Suppressor macrophage treated with lipopolysaccharide for 1 hour (primary cell): ENCODE measurements at places on chromosomes 5 and 9.

- DNase-seq = peak; percentile 97
Observed at GRCh38 chr5:91383027-91383955, at the start of gene ARRDC3. ARRDC3 (minus strand) TSS chr5:91383317; CDS start chr5:91383092, 225 bp downstream.

GRCh38 chr5:30690931-30691330, 502.6 kb upstream of the CDH6 start:
- no peak for DNase-seq

DNA sequence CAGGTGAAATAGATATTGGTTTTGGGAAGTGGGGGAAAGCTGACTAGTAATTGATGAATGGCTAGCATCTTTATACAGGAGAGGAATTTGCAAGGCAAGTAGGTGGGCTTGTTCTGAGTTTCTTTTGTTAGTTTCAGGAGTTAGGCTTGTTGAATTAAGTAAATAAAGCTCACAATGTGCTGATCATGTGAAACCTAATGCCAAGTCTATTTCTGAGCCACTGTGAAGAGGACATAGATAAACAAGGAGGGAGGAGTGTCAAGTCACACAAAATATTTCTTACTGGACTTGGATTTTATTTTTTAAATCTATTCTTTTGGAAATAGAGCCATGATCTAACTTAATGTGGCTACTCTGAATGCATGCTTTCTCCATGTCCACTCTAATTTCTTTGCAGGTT, 19.9 kb downstream of the GDA start:
- no peak for DNase-seq

GRCh38 chr5:149062371-149063016, 368 bp downstream of the SH3TC2 start:
- peak; percentile 58 for DNase-seq

DNA sequence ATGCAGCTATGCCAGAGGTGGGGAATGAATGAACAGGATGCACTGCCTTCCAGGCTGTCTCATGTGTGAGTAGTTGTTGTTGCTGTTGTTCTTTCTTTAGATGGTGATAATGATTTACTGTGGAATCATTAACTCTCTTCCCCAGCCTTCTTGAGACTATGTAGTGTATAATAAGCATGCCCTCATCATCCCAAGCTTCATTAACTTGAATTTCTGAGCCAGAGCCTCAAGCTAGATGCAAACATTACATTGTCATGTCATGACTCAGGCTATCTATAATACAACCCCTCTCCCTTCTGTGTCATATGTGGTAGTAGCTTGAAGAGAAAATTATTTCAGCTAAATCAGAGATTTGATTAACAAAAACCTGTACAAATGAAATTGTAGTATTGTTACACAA, 10.0 kb upstream of the ADAMTSL1 start:
- DNase-seq = no peak

GRCh38 chr5:6302075-6302474, 76.3 kb downstream of the MED10 start:
- DNase-seq = no peak

GRCh38 chr5:128491291-128491690, 46.8 kb downstream of the FBN2 start:
- DNase-seq = no peak

DNA sequence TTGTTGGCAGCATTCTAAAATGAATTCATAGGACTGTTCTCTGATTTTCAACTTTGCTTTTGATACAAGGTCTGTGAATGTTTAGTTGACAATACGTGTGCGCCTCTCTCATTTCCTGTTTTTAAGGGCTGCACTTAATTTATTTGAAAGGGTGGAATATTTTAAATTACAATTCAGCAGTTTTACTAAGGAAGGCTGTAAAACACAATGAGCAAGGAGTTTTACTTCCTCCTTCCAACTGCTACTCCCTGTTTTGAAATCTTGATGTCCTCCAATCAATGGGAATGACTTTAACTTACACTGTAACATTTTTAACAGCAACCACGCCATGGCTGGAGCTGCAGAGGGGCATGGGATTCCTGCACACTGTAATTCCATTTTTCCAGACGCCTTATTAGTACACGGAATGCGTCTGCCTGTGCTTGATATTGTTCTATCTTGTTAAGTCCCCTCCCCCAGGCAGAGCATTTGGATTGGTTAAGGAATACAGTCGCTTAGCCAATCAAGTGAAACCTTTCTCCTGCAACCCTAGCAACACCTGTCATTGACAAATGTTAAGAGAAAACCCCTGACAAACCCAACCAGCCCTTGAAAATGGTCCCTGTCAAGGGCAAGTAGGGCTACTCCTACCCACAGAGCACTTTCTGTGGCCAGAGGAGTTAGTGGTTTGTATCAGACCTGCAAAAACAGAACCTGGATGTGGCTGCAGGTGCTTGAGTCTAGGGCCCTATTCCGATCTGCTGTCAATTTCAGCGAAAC, 12.5 kb upstream of the ZSWIM6 start:
- peak; percentile 79 for DNase-seq

GRCh38 chr9:20054734-20055133, 265.9 kb upstream of the SLC24A2 start:
- DNase-seq = no peak

GRCh38 chr9:123550797-123551196, 194.8 kb downstream of the CRB2 start:
- DNase-seq = no peak

- DNase-seq = no peak
Observed at GRCh38 chr9:530681-531080, 310.8 kb upstream of the DMRT1 start.

DNA sequence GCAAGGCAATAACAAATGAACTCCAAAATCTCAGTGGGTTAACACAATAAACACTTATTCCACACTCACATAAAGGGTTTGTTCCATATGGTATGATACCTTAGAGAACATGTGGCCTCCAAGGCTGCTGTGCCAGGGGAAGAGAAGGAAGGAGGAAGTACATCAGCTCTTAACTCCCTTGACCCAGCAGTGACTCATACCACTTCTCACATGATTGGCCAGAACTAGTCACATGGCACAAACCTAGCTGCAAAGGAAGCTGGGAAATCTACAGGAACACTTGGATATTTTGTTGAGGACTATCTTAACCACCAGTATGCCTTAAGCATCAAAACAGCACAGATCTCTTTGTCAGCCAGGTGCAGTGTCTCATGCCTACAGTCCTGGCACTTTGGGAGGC, 99.3 kb downstream of the SLIT3 start:
- DNase-seq = no peak

DNA sequence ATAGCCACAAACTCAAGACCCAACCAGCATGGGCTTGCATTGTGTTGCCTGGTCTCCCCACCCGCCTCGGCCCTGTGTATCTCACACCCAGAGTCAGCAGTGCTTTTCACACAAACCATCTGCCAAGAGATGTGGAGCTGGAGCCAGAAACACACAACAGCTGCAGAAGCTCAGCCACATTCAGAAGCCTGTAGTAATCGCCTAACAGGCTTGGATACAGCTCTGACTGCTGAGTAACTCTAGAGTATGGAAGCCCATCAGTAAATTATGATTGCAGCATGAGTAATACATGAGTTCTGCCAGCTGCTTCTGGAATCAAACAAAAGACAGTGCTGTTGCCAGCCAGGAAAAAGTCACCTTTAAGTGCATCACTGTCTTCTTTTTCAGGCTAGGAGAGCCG, 16.0 kb downstream of the TEK start:
- DNase-seq = no peak

GRCh38 chr5:91219803-91220371, 163.2 kb downstream of the ARRDC3 start:
- peak; percentile 29 for DNase-seq

DNA sequence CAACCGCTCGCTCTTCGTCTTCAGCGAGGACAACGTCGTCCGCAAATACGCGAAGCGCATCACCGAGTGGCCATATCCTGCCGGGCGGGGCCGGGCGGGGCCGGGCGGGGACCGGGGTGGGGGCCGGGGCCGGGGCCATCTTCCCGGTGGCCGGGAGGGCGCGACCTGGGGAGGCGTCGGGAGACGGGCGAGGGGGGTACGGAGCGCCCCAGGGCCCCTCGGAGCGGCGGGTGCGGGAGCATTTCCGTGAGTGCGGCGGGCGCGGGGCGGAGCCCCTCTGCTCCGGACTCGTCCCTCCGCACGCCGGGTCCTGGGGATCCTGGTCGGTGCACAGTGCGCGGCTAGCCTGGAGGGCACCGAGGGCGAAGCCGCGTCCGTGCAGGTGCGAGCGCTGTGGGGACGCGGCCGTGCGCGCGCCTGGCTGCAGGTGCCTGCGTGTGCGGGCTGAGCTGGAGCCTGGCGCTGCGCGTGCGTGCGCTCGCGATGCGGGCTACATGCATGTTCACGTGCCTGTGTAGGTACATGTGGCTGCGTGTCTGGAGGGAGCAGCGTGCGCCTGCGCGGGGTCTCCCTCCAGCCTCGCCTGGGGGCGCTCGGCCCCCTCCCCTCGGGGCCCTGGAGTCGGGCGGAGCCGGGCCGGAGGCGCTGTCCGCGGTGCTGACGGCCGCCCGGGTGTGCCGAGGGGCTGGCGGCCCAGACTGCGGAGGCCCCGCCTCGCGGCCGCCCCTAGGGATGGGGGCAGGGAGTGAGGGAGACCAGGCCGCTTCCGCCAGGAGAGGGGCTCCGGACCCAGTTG, 762 bp downstream of the CACNA1B start:
- peak; percentile 21 for DNase-seq

GRCh38 chr9:134055981-134056461, 11.8 kb downstream of the BRD3 start:
- no peak for DNase-seq

- no peak for DNase-seq
Observed at GRCh38 chr9:114631166-114631565, 20.1 kb downstream of the TMEM268 start.

GRCh38 chr5:72658161-72658560, 151.0 kb upstream of the ZNF366 start:
- no peak for DNase-seq

- no peak for DNase-seq
Observed at GRCh38 chr9:109088221-109088620, 31.5 kb downstream of the TMEM245 start.

DNA sequence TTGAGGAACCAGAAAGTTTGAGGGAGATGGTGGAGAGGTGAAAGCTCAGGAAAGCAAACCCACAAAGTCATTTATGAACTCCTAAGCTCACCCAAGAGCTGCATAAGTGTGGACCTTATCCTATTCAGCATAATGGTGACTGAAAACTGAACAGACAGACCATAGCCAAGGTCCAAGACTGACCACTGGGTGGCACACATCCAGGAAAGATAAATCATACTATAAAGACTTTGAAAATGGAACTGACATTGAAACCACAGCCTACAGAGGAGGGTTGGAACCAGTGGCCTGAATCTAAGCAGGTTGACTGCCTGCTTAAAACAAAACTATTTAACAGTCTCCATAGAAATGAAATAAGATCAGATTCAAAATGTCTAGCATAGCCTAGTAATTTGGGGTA, 121.0 kb upstream of the RGS7BP start:
- DNase-seq = no peak

DNA sequence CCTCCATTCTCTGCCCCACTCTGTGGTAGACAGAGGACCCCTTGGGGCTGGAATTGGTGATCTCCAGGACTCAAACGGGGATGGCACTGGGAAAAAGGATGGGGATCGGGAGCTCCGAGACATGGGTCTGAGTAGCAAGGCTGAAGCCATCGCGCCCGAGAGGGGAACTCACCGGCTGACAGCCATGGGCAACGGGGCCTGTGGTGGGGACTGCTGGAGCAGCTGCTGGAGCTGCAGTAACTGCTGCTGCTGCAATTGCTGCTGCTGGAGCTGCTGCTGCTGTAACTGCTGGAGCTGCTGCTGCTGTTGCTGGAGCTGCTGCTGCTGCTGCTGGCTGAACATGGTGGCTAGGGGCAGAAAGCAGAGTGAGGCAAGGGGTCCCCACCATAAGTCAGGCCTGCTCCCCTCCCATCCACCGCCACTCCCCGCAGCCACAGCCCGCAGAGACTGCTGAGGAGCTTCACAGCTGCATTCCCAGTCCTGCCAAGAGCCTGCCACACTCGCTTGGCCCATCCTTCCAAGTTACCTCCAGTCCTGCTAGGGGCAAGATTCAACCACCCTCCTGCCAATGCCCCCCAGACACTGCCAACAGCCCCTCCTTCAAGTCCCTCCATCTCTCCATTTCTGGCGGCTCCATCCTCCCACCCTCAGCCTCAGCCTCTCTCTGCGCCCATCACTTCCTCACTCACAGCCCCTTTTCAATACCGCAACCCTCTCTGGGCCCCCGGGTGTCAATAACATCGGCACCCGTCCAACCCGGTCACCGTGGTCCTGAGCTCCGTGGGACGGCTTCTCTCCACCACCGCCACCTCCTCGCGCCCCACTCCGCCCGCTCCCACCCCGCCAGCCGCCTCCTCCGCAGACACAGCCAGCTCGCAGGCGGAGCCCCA, 611 bp downstream of the CIZ1 start:
- no peak for DNase-seq

DNA sequence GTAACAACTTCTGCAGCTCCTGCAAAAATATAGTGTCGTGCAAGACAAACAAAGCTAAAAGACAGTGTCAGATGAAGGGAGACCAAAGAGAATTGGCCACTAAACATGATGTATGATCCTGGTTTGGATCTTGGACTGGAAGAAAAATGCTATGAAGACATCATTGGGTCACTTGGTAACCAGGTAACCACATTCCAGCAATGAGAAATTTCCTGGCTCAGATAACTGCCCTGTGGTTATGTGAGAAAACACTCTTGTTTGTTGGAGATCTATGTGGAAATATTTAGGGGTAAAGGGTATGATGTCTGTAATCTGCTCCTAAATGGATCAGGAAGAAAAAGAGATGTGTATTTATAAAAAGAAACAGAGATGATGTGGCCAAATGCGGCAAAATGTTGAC, 45.5 kb upstream of the ANKRD33B start:
- DNase-seq = no peak

GRCh38 chr5:157088342-157088990, 20.4 kb downstream of the HAVCR2 start:
- DNase-seq = no peak

GRCh38 chr5:6419340-6419852, 29.3 kb upstream of the UBE2QL1 start:
- no peak for DNase-seq

DNA sequence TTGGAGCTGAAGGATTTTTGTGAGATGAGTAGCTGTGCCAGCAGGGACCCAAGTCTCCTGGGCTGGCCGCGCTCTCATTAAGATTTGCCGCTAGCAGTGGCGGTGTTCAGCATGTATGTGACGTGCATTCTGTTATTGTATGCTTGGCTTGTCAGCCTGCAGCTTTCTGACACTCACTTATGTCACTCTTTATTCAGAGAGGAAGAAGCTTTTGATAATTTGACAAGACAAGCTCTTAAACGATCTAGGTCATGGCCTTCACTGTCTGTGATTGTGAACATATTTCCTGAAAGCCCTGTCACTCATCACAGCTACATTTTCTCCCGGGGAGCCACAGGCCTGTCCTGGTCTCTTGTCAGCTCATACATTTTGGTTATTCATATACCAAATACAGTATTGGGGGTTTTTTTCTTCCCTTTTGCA, 98.2 kb upstream of the GRHPR start:
- no peak for DNase-seq

DNA sequence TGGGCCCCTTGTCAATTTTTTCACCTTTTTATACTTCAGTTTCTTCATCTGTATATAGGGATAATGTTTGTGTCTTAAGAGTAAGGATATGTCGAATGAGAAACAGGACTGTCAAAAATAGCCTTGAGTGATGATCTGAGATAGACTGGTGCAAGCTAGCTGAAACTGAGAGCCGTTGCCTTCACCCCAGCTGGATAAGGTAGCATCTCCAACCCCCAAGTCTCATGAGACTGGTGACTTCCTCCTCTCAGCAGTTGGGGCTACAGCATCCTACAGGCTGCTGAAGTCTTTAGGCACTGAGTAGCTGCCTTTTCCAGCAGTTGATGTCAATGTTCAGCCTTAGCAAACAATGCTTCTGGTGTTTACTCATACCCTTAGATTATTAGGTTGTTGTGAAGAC, 330.2 kb downstream of the OSTF1 start:
- DNase-seq = no peak

- DNase-seq = peak; percentile 41
Observed at GRCh38 chr9:134326724-134327601, 708 bp downstream of the RXRA start.
